ENCODE measurements at places on chromosomes 4 and X.

DNA sequence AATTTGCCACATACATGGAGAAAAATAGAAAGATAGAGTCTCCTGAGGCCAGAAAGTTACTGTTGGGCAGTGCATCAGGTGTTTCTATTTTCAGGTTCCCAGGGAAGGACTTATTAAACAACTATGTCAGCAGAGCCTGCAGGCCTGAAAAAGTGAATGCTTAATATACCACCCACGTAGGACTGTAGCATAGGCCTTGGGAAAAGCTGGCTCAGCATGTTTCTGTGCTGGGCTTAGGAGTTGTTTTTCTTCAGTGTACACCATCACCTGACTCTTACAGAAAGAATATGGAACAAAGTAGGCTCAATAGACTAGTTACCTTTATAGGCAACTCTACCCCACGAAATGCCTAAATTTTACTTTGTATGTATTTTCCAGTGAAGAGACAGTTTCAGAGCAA is 1385.9 kb downstream of the FAM133A start:
- DNase-seq: no peak

DNA sequence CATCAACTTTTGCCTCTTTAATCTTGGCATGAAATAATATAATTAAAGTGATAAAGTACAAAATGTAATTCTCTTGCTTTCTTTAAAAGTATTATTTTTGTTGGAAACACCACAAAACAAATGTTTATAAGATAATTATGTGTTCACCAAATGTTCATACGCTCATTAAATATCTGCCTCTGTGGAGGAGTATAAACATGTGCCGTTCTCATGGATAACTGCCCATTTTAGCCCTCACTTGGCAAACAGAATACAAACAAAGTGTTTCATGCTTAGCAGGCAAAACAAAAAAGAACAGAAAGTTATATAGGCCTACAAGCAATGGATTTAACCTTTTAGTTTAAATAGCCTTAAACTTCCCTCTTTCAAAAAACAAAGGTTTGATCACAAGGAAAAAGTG is 800.5 kb upstream of the DIAPH2 start:
- no peak for DNase-seq

GRCh38 chrX:15834827-15835595 is 19.6 kb downstream of the AP1S2 start:
- DNase-seq: no peak

DNA sequence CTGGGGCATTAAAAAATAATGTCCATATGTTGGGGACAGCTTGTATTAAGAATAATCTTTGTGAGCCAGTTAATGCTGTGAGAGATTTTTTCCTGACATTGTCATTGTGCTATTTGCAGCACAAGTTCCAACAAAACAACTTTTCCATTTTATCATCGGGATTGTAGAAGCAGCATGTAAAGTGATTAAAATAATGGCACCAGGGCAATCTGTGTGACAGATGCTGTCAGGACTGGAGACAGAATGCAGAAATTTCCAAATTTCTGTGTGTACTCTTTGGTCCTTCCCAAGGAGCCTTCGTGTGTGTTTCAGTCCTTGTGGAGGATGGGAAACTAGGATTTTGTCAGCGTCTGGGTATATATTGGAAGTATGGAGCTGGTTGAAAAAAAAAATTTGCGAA is 101.5 kb upstream of the LIMCH1 start:
- DNase-seq: no peak

DNA sequence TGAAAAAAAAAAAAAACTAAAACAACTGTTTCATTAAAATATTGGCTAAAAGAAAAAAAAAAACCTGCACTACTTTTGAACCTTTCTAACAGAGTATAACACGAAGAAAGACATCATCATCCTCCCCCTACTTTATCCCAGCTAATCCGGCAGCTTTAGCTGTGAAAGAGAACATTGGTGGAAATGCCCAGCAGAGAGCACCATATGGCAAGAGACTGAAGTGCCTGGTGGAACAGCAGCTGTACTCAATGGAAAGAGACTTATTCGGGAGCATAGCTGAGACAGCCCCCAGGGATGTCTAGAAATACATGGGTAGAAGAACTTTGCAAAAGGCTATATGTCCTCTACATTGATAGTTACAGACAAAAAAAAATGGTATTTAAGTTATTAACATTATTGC is 30.3 kb downstream of the STPG2 start:
- DNase-seq: no peak

DNA sequence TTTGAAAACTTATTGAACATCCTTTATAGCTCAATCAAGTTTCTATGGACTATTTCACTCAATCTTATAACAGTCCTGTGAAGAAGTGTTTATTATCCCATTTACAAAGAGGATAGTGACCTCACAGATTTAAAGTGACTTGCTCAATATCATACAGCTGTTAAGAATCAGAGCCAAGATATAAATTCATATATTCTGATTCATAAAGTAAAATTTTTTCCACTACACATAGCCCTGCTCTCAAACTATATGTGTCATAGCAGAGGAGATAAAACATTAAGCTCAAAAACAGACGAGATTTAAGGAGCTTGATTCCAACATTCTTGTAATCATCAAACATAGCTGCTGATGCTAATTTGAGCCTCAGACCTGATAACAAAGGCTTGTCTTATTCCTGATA is 226.8 kb downstream of the CAMK2D start:
- DNase-seq: no peak

GRCh38 chrX:16737024-16737423 is 17.6 kb downstream of the SYAP1 start:
- no peak for DNase-seq

Measured in activated CD8-positive, alpha-beta T cell treated with anti-CD3 and anti-CD28 coated beads, Interleukin-2, amount 10 ng/mL, durations not matched to agents 7 days and 5 days (primary cell).